ENCODE measurements at places on chromosomes 5 and 9. TPM values are rescaled to one million over a fixed set of nuclear protein-coding genes. Genes with fewer than 3 reads are reported as not detected.

- DNase-seq: no peak
These were observed 321.0 kb upstream of the TRPC7 start for GRCh38 chr5:136686192-136686872.

- peak; percentile 94 for DNase-seq
These were observed 260.3 kb upstream of the KLF4 start for GRCh38 chr9:107749787-107750444.

DNA sequence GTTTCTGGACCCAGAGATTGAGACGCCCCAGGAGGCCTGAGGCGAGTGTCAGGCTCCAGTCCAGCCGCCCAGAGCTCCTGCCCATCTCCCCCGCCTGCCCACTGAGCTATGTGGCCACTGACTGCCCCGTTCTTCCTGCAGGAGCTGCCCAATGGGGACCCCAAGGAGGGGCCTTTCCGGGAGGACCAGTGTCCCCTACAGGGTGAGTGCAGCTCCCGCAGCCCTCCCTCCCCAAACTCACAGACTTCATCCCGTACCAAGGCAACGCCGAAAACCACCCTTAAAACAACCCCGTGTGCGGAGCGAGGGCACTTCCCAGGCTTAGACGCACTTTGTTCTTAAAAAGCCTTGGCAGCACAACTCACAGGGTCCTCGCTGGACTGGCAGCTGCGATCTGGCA, 23.4 kb downstream of the NKD2 start:
- DNase-seq: peak; percentile 16

The SGCD gene
- total RNA-seq: 58.5 TPM

DNA sequence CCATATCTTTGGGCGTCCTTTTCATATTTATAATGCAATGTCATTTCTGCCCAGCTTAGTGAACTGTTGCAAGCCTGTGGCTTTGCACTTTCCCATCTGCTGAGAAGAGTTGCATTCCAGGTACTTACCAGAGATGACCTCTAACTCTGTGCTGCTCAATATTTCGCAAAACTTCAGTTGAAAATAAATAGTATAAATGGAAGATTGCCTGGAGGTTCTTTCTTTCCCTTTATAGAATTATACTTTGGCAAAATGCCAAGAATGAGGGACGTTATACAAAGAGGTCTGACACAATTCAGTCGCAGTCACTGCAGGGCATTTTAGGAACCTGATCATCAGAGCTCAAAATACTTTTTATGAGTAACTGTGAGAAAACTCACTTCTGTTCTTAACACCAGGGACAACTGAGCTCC, 18.9 kb upstream of the VLDLR start:
- DNase-seq: no peak

The PCDHB14 gene
- total RNA-seq: 3.9 TPM

- DNase-seq: peak; percentile 56
These were observed 3.5 kb upstream of the EXOSC2 start for GRCh38 chr9:130689937-130690700.

DNA sequence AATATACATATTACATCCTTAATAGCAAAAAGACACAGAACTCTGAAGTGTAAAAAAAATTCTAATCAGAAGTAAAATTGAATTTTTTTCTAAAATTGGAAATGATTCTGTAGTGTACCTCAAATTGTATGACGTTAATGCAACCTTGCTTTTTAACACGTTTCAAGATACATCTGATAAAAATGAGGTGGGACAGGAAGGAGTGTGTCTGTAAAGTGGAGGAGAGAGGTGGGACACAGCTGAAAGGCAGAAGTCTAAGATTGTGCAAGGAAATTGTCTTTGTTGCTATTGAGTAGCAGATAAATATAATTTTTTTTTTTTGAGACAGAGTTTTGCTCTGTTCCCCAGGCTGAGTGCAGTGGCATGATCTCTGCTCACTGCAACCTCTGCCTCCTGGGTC, 15.7 kb upstream of the SNX30 start:
- DNase-seq: no peak

- DNase-seq: no peak
These were observed 1.6 kb downstream of the PKD2L2 start for GRCh38 chr5:137890845-137891244.

Measured in left cardiac atrium (tissue), 4 donors.